HCEC 1CT (cell line): ENCODE measurements at places on chromosomes 1 and 21.

- peak; percentile 98 for DNase-seq
Observed at GRCh38 chr1:84365225-84366221, 32.8 kb upstream of the DNASE2B start.

DNA sequence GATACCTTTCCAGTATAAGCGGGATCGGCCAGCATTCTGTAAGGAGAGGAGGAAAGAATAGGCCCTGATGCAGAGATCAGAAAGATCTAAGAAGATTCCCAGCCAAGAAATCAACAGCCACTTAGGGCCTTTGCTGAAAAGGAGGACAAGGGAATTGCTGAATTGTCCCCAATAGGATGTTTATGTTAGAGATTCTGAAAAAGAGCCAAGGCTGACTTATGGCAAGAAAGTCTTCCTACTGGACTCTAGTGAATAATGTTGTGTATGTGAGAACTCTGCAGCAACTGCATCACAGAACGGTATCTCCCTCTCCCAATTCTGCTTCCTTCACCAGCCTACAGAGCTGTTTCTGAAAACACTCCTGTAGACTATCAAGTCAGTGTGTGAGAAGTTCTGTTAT lies 298.0 kb upstream of the CXADR start:
- no peak for DNase-seq

- no peak for DNase-seq
Observed at GRCh38 chr1:243313635-243314536, 58.0 kb downstream of the SDCCAG8 start.

- no peak for DNase-seq
Observed at GRCh38 chr1:54988975-54989374, 8.5 kb downstream of the TMEM61 start.

GRCh38 chr1:45522324-45523104 lies 830 bp upstream of the PRDX1 start:
- peak; percentile 64 for DNase-seq

GRCh38 chr1:235151033-235151432 lies 10.0 kb downstream of the RBM34 start:
- no peak for DNase-seq
